ENCODE measurements at places on chromosomes 2 and 18.

DNA sequence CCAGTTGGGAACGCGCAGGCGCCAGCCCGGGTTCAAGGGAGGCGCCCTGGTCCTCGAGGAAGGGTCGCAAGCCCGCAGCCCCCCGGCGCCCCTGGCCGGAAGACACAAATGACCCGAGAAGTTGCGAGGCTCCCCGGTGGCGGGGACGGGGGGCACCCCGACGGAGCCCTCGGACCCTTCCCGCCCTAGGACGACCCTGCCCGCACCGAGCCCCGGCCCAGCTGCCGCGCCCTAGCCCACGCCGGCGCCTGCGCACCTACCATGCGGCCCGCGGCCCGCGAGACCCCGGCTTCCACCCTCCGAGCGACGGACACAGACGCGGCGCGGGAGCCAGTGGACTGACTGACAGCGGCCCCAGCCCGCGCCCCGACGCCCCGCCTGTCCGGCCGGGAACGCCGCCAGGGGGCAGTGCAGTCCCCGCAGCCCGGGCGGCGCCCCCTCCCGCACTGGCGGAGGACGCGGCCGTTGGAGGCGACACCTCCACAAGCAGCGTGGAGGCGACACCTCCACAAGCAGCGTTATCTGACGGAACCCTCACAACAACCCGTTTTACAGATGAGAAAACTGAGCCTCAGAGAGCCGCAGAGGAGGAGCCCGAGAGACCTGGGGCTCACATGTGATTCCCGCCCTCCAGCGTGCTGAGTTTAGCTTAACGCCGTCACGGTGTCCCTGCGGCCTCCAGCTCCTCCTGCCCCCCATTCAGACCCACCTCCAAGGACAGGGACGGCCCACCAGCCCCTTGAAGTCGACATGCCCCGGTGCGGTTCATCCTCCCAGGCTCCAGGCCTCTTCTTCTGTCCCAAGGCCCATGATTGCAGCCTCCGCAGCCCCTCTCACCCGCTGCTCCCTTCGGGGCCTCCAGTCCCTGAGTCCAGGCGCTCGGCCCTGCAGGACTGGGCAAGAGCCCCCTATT, at the start of gene NMUR1:
Gene NMUR1 (minus strand): TSS at position 347 of the 913 bp plus-strand sequence. CDS start 84 bp downstream, at position 263.
- DNase-seq = peak; percentile 76

DNA sequence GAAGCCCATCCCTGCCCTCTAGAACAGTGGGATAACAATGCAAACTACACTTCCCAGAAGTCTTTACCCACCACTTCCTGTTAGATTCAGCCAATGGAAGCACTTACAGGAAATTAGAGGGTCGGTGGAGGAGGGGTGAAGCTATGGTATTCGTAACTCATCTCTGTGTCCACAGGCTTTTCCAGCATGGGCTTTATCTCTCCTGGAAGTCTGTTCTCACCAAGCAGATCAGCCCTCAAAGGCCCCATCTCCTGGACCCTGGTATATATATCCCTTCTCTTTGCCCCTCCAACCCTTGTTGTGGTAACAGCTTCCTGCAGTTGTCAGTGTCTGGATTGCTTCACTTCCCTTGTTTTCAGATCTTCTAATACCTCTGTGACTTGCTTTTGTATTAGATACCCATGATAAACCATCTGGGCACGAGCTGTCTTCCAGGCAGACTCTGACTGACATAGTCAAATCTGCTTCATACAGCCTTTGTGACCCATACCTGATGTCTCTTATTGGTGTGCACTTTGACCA, 475.0 kb upstream of the POU3F3 start:
- no peak for DNase-seq

- no peak for DNase-seq
These were observed 88.5 kb downstream of the PRKCE start for GRCh38 chr2:45739796-45740485.

DNA sequence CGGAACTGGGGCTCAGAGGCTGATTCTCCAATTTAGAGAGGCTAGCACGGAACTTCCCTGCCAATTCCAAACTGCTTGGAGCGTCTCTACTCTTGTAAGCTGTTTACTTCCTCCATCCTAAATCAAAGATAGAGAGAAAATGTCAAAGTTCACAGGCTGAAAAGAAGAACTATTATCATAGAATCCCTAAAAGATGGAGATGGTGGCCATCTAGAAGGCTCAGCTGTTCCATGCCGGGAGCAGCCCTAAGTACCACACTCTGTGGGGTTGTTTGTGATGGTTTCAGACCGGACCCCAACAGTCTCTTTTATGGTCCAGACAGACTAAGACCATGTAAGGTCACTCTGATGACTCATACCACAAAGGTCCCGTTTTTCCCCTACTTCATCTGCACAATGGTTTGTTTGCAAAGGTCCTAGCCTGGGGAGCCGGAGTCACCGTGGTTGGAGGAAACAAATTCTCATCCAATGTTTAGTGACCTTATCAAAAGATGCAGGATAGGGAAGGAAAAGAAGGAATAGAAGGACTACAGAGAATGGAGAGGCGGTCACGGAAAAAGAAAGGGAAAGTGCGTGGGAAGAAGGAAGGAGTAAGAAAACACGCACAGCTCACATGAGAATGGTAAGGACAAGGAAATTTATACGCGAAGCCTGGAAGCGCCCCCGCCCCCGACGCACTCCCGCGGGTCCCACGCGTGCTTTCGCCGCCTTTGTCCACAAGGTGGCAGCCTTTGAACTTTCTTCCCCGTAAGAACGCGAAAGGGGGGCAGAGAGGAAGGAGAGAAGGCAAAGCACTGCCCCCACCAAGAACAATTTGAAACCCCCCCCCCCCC, 453 bp upstream of the ANTXR1 start:
- peak; percentile 33 for DNase-seq

- no peak for DNase-seq
These were observed 1.5 kb upstream of the PTPN2 start for GRCh38 chr18:12885500-12885899.

GRCh38 chr2:18848646-18849045, 259.3 kb upstream of the NT5C1B start:
- no peak for DNase-seq

GRCh38 chr2:144441711-144442141, 78.2 kb downstream of the ZEB2 start:
- no peak for DNase-seq

Measured in CD4-positive, alpha-beta T cell (primary cell).